NCI-H1436 treated with DMSO at 0.1 percent for 48 hours (cell line): ENCODE measurements at places on chromosomes 16 and 17.

GRCh38 chr16:22194707-22195444, 11.2 kb upstream of the EEF2K start:
- no peak for DNase-seq

GRCh38 chr16:54055191-54055590, 231.4 kb downstream of the IRX3 start:
- DNase-seq: no peak

DNA sequence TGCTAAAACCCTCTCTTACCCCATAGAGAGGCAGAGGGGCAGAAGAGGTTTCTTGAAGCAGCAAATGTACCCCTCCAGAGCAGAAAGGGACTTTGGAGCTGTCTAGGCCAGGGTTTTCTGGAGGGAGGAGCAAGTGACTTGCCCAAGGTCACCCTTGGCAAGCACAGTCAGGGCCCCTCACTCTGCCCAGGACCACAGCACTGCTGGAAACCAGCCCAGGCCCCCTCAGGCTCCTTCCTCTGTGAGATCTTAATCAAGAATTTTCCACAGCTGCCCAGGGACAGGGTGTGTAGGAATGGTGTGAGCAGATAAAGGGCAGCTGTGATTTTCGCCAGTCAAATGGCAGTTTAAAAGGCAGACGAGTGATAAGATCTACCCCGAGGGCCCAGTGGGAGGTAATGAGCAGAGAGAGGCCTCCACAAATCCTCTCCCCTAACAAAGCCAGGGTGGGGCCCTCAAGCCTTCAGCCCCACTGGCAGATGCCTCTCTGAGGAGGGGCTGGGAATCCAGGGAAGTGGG, 3.9 kb upstream of the SLC12A3 start:
- no peak for DNase-seq

- no peak for DNase-seq
These were observed 2.0 kb downstream of the TP53I13 start for GRCh38 chr17:29570521-29570920.

DNA sequence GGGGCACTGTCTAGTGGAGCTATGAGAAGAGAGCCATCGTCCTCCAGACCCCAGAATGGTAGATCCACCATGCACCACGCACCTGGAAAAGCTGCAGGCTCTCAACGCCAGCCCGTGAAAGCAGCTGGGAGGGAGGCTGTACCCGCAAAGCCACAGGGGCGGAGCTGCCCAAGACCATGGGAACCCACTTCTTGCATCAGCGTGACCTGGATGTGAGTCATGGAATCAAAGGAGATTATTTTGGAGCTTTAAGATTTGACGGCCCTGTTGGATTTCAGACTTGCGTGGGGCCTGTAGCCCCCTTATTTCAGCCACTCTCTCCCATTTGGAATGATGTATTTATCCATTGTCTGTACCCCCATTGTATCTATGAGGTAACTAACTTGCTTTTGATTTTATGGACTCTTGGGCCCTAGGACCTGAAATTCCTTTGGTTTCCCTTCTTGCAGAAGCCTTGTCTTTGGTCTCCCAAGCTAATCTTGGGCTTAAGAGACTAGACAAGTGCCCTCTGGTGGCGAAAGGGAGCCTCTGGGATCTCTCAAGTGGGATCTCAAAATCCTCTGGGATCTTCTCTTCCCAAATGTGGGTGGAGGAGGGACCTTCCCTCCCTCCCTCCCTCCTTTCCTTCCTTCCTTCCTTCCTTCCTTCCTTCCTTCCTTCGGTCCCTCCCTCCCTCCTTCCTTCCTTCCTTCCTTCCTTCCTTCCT, 58.2 kb upstream of the HAPSTR1 start:
- no peak for DNase-seq

DNA sequence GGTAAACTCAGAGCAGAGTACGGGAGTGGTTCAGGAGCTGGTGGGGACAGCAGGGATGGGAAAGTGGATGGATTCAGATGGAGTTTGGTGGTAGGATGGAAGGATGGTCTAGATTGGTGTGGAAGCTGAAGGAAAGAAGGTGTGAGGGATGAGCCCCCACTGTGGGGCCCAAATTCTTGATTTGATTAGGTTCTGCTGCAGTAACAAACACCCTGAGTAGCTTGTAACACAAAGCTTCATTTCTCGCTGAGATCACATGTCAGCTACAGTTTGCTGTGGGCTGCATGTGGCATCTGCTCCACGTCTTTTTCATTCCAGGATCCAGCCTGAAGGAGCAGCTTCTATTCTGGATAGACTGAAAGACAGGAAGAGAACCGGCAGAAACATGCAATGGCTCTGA, 143.8 kb downstream of the IRX3 start:
- DNase-seq: no peak

- DNase-seq: no peak
These were observed at the start of gene KRTAP29-1 for GRCh38 chr17:41301916-41302901. Gene KRTAP29-1, minus strand, starts transcription at chr17:41302851. Its CDS starts 0 bp downstream, at chr17:41302851.

GRCh38 chr17:72614476-72614870, 478.0 kb downstream of the SLC39A11 start:
- no peak for DNase-seq

- DNase-seq: no peak
These were observed 34.0 kb upstream of the HLF start for GRCh38 chr17:55230716-55231115.

DNA sequence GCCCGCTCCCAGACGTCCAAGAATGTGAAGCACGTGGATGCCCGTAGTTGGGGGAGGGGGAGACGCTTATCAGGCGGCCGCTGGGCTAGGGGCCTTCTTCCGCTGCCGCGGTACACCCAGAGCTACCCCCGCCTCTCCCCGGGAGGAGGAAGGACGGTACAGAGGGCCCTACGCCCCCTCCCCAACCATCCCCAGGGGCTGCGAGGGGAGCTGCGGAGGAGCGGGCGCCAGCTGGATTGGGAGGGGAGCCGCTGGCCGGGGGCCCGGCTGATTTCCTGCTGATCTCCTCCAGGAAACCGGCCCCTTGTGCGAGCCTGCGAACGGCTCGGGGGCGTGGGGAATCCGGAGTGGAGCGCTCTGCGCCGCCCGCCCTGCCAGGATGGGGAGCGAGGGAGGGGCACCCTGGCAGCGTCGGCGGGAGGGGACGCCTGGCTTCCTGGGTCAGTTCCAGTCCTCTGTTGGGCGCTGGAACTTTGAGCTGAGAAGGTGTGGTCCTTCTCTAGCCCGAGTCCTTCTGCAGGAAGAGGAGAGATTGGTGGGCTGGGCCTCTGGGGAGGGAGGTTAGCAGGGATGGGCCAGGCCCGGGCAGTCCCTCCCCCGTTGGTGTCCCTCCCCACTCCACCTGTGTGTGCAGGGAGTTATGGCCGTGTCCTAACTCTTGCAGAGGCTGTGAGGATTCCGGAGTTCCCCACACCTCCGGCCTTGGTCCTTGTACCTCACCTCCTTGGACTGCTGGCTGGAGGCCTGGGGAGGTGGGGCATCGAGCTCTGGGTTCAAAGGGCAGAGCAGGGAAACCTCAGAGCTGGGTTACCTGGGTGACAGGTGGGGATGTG, 19.2 kb downstream of the GJD3 start:
- DNase-seq: no peak

- no peak for DNase-seq
These were observed 87.8 kb downstream of the PLCG2 start for GRCh38 chr16:81866820-81867440.

DNA sequence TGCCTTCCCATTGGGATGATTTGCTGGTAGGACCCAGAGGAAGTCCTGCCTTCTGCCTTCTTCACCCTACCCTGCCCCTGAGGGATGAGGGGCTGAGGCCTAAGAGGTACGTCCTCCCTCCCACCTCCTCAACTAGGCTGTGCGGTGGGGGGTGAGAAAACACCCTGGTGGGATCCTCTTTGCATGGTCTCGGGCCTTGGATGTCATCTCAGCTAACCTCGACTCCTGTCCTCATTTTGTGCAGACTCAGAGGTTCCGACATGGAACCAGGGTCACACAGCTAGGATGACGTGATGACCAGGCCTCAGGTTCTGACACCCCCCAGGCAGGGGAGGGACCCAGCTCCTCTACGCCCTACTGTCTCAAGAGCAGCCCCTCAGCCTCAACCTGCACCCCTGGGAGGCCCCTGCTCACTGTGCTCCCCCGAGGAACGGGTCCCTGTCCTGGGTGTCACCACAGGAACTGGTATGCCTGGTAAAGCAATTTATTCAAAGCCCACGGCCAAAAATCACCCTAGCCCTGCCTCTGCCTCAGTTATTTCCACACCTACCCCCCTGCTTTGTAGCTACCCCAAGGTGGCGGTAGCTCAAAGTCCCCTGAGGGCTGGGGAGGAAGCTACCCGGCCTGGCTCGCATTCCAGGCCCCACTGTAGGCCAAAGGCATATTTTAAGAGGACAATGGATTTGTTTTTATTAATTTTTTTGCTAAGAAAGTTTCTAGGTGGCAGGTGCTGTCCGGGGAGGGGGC, 17.5 kb downstream of the UNC13D start:
- DNase-seq: no peak

DNA sequence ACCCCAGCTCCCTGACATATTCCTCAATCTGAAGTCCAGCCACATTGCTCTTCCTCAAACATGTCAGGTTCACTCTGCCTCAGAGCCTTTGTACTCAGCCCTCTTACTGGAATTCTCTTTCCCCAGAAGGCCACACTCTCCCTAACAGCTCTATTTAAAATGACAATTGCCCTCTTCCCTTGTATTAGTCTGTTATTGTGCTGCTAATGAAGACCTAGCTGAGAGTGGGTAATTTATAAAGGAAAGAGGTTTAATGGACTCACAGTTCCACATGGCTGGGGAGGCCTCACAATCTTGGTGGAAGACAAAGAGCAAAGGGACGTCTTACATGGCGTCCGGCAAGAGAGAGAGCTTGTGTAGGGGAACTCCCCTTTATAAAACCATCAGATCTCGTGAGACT, 46.0 kb downstream of the HS3ST2 start:
- DNase-seq: no peak

DNA sequence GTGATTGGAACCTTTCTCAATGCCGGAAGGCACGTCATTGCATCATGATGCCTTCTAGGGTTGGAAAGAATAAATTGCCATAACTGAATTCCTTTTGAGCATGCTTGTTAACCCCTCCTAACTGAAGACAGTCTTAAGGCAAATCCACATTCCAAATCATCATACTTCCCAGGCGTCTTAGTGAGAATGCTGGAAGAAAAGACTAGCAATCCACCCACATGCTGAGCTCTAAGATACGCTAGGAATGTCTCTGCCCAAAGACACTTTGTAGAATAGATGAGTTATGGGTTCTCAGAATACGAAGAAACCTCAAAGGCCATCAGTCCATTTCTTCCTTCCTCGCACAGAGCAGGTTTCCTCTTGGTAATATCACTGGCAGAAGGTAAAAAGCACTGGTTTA, 486.5 kb downstream of the HS3ST4 start:
- DNase-seq: no peak

DNA sequence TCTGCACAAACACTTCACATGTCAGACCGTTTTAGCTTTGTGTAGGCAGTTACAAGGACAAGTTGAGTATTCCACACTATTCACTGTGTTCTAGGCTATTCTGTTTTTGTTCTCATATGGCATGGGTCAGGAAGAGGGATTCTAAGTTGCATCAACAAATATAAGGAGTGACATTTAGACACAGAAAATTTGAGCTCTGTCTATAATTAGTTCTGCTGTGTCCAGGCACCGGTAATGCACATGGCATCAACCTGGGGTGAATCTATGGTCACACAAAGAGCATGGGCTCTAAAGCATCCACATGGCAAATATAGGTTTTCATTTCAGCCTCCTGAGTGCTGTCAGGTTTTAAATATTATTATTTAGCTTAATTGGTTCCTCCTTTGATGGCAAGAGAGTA, 130.4 kb upstream of the PMFBP1 start:
- no peak for DNase-seq

- DNase-seq: no peak
These were observed 42.7 kb downstream of the BANP start for GRCh38 chr16:87993901-87994300.

- DNase-seq: no peak
These were observed 17.4 kb upstream of the MTSS2 start for GRCh38 chr16:70703041-70703834.

DNA sequence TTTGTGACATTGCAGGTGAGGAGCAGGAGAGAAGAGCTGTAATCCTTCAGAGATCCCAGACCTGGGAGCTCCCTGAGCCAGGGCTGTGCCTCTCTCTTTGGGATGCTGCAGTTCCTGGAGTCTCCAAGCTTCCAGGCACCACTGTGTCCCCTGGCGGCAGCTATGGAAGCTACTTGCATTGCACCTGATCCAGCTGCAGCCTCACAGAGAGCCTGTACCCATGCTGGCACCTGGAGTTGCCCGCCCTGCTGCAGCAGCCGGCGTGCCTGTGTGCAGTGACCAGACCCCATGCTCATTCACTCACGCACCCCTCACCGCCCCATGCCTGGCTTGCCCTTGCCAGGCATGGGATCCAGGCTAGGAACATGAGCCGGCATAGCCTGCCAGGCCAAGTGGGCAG, 51.8 kb upstream of the MED9 start:
- no peak for DNase-seq

DNA sequence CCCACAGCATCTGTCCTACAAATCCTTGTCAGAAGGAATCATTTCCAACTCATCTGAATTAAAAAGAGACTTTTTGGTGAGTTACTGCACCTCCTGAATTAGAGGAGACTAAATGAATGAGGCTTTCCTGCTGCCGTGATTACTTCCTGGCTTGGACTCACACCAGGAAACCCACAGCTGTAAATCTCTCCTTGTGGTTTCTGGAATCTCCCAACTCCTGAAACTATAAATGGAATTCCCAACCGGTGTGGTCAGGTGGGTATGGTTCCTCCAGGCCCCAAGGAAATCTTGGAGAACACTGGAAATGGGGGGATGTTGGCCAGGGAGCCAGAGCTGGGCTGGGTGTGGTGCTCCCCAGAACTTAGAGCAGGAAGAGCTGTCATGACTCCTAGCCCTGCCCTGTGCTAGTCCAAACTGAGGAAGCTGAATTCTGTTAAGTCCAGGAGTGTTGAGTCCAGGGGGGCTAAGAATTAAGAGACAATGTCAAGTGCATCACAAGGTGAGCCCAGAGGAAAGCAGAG, 216.4 kb downstream of the GSG1L start:
- DNase-seq: no peak

- no peak for DNase-seq
These were observed 3.0 kb downstream of the BAHCC1 start for GRCh38 chr17:81398176-81398831.

DNA sequence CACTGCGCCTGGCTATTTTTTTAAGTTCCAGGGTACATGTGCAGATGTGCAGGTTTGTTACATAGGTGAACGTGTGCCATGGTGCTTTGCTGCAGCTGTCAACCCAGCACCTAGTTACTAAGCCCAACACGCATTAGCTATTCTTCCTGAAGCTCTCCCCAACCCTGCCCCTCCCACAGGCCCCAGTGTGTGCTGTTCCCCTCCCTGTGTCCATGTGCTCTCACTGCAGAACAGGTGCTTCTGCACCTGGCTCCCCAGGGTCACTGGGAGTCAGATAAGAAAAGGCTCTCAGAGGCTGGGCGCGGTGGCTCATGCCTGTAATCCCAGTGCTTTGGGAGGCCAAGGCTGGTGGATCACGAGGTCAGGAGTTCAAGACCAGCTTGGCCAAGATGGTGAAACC, 6.2 kb downstream of the HASPIN start:
- DNase-seq: no peak

GRCh38 chr17:42629411-42630009, 20.0 kb downstream of the TUBG1 start:
- DNase-seq: no peak

- no peak for DNase-seq
These were observed 16.7 kb upstream of the OR1F1 start for GRCh38 chr16:3171181-3171854.
